ENCODE measurements at places on chromosomes 2 and 18.

DNA sequence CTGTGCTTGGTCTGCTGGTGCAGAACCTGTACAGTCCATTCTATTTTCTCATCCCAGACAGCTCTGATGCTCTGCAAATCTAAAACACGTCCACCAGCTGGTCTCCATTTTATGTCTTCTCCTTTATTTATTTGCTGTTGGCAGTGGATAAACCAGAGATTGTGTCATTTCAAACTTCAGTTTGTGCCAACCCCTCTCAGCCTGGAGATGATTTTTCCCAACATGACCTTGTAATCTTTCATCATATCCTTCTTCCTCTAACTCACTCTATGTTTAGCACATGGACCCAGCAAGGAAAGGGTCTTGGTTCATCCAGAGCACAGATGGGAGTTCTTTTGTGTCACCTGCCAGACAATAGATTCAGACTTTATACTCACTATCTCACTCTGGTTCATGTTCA is 273.2 kb downstream of the MTX2 start:
- DNase-seq, result no peak

- DNase-seq, result no peak
Measured at GRCh38 chr2:235004329-235004903, 52.6 kb downstream of the SH3BP4 start.

- DNase-seq, result no peak
Measured at GRCh38 chr2:45902781-45903375, 251.4 kb downstream of the PRKCE start.

DNA sequence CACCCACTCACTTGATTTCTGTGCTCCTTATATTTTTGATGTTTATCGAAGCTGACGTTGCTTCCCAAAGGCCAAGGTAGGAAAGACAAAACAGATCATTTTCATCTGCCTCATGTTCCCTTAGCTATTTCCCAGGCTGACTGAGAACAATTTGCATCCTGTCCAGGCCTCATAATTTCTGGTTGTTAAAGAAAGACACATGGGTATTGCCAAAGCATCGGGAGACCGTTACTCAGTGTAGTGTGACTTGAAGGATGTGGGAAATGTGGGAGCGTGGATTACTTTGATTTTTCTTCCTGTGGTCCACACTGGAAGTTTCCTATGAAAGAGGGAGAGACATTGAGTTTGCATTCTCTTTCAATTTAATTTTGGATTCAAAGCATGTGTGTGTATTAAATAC is 204.6 kb downstream of the TRIB2 start:
- no peak for DNase-seq

GRCh38 chr2:62089658-62090057 is 106.3 kb upstream of the B3GNT2 start:
- no peak for DNase-seq

GRCh38 chr2:147250652-147251356 is 594.0 kb upstream of the ACVR2A start:
- no peak for DNase-seq

DNA sequence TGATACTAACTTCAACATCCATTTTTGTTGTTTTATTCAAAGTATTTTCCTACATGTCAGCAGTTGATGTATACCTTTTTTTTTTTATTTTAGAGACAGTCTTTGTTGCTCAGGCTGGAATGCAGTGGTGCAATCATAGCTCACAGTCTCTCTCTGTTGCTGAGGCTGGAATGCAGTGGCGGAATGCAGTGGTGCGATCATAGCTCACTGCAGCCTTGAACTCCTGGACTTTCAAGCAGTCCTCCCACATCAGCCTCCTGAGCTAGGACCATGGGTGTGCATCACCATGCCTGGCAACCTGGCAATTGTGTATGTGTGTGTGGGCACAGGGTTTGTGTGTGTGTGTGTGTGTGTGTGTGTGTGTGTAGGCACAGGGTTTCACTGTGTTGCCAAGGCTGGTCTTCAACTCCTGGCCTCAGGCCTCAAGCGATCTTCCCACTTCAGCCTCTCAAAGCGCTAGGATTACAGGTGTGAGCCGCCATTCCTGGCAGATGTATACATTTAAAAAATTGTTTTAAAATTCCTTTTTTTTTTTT is 24.8 kb downstream of the SANBR start:
- no peak for DNase-seq

DNA sequence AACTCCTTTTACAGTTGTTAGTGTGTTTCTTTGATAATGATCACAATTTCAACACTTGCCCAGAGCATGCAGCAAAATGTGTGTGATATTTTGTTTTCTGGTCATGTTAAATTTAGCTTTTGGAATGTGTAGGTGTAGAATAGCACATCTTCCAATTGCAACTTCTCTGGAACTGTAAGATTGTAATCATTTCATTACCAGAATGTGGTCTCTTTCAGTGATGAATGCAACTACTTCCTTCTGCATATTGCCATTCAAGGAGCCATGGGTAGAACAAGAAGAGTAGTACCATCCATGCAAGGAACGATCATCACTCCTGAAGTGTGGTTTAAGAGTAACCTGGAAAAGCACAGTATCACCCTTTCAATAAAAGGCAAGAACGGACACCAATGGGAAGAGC is 548.8 kb upstream of the ZNF804A start:
- DNase-seq, result no peak

GRCh38 chr18:3773303-3773702 is 323.3 kb downstream of the TGIF1 start:
- no peak for DNase-seq

DNA sequence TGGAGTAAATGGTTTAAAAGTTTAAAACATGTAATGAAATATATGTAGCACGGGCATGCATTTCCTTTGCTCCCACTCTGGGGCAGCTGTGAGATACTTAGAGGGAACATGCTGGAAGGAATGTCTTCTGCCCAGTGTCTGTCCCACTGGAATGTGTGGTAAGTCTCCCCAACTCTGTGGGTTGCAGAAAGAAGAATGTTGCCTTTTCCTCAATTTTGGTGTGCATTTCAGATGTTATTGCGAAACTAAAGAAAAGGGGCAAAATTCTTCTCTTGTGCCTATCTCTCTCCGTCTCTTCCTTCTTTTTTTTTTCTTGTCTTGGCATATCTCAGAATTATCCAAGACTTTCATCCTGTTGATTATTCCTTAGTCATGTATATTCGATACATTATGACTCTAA is 201.1 kb downstream of the SH3RF3 start:
- no peak for DNase-seq

Data from activated effector memory CD4-positive, alpha-beta T cell treated with anti-CD3 and anti-CD28 coated beads, Interleukin-2, amount 50 U/mL, for 16 hours (primary cell).